ENCODE measurements at places on chromosomes 1 and 21.

- DNase-seq = no peak
Measured at GRCh38 chr1:92567211-92567868, 80.6 kb upstream of the GFI1 start.

DNA sequence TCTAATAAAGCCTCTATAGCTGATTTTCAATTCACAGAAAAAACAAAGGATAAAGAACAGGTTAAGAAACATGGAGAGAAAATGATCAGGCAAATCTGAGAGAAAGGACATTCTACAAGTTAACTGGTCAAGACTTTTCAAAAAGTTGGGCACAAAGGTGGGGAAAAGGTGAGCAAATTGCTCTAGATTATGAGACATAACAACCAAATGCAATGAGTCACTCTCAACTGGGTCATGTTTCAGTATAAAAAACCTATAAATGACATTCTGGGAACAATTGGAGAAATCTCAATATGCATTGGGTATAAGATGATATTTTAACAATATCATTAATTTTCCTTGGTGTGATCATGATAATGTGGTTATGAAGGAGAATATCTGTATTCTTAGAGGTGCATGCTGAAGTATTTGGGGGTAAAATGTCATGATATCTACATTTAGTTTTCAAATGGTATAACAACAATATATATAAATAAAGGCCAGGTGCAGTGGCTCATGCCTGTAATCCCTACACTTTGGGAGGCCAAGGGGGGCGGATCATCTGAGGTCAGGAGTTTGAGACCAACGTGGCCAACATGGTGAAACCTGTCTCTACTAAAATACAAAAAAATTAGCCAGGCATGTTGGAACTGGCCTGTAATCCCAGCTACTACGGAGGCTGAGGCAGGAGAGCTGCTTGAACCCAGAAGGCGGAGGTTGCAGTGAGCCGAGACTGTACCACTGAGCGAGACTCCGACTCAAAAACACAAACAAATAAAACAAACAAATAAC is 27.0 kb downstream of the ANKRD13C start:
- DNase-seq = no peak

GRCh38 chr1:158613764-158614163 is 8.7 kb downstream of the OR10Z1 start:
- no peak for DNase-seq

DNA sequence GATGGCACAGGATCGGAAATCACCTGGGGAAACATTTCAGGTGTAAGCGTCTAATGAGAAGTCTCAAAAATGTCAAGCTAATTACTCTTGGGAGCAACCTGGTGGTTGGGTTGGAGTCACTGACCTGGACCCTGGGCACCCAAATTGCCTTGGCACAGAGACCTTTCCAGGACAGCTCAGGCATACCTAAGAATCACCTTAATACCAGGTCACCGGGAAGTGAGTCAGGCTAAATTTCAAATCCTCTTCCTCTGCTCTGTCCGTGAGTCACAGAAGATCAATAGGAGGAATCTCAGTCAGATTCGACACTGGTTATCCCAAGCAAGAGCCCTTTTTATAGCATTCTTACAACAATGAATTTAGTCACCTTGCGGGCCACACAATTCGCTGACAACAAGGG is 179.6 kb upstream of the CAMK1G start:
- DNase-seq = no peak

DNA sequence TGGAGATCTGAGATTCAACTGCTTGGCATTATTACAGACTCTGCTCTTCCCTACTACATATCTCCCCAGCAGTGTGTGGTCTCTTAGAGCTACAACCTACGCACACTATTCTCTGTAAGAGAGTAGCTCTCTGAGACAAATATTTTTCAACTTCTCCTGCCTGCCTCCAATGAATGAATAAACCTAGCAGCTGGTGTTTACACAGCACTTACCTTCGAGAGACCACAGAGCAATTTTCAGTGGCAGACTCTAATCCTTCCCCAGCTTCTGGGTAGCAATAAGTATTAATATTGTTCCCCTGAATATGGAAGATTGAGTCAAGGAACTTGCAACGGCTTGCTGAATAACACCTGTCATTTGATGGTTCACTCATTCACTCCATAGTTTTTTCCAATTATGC is 350.9 kb upstream of the SPAG17 start:
- no peak for DNase-seq

- DNase-seq = no peak
Measured at GRCh38 chr1:69315823-69316222, 251.9 kb upstream of the LRRC7 start.

DNA sequence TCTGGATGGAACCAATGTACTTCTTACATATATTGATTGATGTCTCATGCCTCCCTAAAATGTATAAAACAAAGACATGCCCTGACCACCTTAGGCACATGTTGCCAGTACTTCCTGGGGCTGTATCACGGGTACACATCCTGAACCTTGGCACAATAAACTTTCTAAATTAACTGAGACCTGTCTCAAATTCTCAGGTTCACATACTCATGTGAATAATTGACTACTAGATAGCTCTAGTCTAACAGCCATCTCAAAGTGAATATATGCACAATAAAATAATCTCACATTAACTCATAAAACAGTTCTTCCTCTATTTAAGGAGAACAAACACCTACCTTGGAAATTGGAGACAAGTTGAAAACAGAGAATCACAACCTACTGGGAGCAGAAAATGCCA is 5.6 kb downstream of the DNAI4 start:
- DNase-seq = no peak

DNA sequence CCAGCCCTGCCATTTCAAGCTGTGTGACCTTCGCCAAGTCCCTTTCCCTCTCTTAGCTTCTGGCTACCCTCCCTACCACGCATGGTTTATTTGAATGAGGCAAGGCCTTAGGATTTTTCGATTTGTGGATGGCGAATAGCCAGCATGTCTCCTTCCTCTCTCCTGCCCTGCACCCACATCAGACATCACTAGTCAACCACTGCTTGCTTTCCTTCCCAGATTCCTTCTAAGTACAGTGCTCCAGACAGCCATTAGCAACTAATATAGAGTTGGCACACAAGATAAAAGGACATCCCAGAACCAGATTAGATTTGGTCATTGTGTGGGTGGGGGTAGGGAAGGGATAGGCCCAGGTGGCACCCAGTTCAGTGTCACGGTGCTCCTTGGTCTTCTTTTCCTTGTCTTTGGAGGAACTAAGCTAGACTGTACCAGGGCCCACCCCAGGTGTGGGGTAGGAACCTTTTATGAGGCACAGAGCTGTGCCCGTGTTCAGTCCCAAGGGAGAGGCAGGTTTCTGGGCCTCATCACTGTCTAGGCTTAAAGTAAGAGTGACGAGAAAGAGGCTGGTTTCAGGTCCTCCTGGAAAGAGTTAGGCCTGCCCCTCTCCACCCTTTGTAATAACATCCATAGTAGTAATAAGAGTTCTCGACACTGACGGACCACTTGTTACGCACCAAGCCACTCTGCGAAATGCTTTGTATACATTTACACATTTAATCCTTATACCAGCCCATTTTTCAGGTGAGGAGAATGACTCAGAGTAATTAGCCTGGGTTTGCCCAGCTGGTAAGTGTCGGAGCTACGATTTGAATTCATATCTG is 8.6 kb downstream of the ALPL start:
- DNase-seq = no peak

GRCh38 chr1:83942914-83943313 is 56.0 kb downstream of the TTLL7 start:
- no peak for DNase-seq

- DNase-seq = no peak
Measured at GRCh38 chr1:3721955-3722465, 30.2 kb upstream of the CCDC27 start.

DNA sequence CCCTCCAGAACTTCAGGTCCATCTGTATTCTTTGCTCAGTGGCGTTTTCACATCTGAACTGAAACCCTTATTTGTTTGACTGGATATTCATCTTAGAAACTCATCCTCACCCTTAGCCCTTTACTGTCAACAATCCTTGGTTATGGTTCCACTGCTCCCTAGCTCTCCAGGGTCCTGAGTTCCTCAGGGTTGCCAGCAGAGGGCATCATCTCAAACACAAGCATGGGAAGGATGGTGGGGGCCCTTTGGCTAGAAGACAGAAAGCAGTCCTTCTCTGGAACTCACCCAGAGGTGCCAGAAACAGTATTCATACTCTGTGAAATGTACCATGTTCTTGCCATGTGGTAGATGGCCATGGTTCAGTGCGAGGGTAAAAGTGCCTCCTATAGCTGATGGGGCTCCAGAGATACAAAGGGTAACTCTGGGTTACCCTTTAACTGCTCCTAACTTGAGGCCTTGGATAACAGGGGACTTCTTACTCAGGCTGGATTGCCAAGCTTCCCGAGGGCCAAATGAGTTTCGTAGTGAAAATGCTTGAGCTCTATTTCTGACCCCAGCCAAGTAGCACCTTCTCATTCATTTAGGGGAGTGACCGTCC is 11.3 kb downstream of the NCSTN start:
- no peak for DNase-seq

- no peak for DNase-seq
Measured at GRCh38 chr1:230749150-230749549, 2.0 kb downstream of the CAPN9 start.

All from NCI-H1694 (cell line).